ENCODE measurements at places on chromosomes 11 and 22.

DNA sequence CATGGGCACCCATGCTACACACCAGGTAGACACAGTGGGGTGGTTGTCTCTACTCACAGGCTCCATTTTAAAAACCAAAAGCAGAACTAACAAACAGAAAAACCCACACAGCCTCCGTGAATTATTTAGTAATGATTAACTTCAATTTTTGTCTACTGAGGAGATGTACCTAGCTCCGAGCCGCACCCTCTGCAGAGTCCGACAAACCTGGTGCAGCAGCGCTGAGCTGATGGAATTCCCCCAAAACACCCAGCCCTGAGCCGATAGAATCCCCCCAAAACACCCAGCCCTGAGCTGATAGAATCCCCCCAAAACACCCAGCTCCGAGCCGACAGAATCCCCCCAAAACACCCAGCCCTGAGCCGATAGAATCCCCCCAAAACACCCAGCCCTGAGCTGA lies 927.0 kb downstream of the BRD1 start:
- no peak for DNase-seq

- DNase-seq = no peak
These were observed 67.5 kb upstream of the NNMT start for GRCh38 chr11:114228435-114229411.

GRCh38 chr11:18650859-18651557 lies 16.9 kb upstream of the SPTY2D1 start:
- DNase-seq = no peak

DNA sequence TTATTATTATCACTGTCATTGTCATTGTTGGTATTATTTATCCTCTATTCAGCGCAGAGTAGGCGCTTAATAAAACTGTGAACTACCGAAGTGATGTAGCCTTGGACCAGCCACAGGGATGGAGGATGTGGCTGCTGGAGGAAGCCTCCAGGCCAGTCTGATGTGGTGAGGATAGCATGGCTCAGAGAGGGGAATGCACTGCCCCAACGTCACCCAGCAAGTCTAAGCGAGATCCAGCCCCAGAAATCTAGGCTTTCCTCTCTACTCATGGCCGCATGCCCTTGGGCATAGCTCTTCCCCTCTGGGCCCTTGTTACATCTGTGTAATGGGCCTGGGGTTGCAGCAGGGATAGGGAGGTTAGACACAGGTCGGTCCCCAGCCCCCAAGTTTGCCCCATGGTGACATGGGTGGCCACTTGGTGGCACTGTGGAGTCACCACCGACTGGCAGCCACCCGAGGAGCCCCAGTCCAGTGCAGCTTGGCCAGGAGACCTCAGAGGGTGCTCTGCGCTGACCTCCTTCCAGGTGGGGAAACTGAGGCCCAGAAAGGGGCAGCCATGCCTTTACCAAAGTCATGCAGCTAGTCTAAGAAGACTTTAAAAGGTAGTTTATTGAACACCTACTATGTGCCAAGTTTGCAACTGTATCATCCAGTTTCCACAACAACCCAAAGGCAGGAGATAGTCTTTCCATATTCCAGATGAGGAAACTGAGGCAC lies 395.7 kb downstream of the MN1 start:
- no peak for DNase-seq

GRCh38 chr11:45816614-45817013 lies 11.7 kb downstream of the SLC35C1 start:
- no peak for DNase-seq

- no peak for DNase-seq
These were observed 1425.8 kb downstream of the TBC1D22A start for GRCh38 chr22:48188231-48188721.

DNA sequence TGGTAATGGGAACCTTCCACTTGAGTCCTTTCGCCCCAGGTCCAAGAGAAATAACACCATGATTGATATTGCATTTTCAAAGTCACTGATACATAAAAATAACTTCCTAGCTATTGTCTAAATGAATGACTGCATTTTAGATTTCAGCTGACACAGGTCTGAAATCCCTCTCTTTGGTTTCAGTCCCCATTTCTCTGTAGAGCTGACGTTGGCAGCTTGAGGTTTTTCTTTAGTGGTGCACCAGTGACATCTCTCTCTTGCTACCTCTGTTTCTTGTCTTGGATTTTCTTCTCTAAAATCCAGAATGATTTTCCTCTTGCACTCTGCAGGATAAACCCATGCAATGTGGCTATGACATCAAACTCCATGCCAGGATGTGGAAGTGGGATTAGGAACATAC lies 31.7 kb upstream of the SORL1 start:
- no peak for DNase-seq

DNA sequence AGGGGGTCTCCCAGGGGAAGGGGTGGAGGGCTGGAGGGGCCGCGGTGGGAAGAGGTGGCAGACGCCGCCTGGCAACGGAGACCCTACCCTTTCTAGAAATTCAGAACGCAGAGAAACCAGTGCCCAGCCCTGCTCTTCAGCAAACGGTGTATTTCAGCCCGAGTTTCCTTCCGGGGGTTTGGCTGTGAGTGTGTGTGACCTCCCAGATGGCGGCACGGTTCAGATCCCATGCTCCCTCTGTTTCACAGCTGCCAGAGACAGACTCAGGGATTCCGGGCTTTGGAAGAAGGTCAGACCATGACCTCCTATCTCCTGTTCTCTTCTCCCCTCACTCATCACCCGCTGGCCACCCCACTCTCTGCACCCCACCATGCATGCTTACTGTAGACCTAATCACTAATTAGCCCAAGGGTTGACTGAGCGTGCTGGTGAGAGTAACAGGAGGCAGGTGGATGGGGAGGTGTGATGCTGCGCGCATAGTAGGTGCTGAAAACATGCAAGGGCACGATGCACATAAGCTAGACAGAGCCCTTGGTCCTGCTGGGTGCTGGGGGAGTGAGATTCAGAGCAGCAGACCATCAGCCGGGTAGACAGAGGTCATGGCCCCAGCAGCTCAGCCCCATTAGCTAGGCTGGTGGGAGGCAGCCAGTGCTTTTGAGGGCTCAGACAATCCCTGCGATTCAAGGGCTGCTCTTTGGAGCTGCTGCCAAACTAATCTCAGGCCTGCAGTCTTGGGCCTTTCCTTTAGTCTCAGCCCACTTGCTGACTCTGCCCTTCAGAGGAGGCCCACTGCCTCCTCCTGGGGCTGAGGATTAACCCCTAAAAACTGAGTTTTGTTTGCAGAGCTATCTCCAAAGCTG lies 256.5 kb upstream of the CADM1 start:
- no peak for DNase-seq

DNA sequence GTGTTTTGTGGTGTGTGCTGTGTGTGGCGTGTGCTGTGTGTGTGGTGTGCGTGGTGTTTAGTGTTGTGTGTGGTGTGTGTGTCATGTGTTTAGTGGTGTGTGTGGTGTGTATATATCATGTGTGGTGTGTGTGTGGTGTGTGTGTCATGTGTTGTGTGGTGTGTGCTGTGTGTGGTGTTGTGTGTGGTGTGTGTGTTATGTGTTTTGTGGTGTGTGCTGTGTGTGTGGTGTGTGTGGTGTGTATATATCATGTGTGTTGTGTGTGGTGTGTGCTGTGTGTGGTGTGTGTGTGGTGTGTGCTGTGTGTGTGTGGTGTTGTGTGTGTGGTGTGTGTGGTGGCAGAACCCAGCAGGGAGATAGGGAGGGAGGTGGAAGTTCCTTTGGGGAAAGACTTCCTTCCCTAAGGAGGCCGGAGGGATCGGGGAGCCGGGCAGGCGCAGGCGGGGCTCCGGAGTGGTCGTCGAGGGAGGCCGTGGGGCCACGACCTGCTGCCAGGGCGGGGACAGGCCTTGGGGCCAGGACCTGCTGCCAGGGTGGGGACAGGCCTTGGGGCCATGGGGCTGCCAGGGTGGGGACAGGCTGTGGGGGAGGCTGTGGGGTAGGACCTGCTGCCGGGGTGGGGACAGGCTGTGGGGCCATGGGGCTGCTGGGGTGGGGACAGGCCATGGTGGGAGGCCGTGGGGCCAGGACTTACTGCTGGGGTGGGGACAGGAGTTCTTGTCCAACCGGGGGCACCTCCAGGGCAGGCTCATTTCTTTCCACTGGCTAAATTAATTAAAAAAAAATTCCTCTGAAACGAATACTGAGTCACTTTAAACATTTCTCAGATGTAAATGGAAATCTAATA lies 15.2 kb downstream of the PIM3 start:
- peak; percentile 54 for DNase-seq

DNA sequence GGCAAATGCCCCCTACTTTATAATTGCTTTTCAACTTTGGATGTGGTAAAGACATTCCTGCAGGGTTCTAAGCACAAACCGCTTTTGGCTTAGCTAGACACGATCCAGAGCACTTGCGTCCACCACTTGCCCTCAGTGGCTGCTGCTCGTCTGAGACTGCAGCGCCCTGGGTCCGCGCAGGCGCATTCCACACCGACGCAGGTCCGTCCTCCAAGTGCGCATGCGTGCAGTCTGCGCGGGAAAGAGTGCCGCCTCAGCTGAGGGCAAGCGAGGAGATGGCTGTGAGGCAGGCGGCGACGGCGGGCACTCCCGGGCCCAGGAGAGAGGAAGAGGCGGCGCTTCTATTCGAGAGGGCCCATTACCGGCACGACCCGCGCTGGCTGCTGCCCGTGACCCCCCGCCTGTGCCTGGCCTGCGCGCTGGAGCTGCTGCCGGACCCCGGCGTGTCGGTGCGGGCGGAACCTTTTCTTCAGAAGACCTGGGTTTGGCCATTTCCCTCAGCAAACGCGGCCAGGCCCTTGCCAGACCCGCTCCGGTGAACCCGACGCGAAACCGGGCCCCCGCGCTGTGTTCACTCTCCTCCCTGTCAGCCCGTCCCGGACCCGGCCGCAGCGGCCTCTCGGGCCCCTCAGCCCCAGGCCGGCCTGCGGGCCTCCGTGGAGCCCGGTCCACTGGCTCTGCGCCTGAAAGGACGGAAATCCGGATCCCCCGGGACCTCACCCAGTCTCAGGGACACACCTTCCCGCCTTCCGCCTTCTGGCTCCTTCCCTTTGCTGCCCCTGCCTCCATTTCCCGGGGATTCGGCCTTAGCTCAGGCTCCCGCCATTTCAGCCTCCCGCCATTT lies at the start of gene MEI1:
TSS of gene MEI1 (plus strand) at position 240 of the 844 bp plus-strand sequence. CDS start at position 276, 36 bp downstream.
- DNase-seq = peak; percentile 90

- DNase-seq = peak; percentile 47
These were observed at the start of gene ARHGEF17 for GRCh38 chr11:73308003-73308960. ARHGEF17 (plus strand) TSS chr11:73308276; CDS start chr11:73308639, 363 bp downstream.

- no peak for DNase-seq
These were observed 1528.5 kb downstream of the BRD1 start for GRCh38 chr22:48299124-48299523.

DNA sequence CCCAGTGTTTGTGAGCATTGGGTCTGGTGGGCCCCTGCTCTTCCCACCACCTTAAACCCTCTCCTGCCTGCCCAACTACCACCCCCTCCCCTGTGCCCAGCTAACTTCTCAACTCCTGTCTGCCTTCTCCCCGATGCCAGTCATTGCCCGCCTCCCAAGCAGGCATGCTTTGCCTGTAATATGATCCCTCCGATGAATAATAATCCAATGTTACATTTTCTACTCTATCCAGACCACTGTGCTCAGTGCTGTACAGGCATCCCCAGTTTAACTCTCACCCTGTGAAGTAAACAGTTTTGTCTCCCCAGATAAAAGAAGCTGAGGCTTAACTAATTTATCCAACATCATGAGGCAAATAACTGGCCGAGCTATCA lies 35.5 kb upstream of the OLFML1 start:
- no peak for DNase-seq

DNA sequence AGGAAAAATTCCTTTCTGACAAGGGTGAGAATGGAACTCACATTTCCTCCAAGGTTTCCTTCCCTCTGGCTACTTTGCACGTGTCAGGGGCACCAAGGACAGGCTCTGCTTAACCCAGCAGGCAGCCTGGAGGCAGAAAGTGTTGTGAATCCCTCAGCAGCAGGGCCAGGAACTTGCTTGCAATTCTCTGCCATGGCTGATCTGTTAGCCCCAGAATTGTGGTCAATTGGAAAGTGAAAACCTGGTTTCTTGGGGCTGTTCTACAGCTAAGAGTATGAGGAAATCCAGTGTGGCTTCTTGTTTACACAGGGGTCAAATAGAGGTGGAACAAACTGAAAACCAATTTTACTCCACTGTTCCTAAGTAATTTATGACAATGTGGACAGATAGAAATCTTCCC lies 38.3 kb upstream of the CEP295 start:
- no peak for DNase-seq

GRCh38 chr11:65493367-65494176 lies 5.3 kb upstream of the MALAT1 start:
- no peak for DNase-seq

DNA sequence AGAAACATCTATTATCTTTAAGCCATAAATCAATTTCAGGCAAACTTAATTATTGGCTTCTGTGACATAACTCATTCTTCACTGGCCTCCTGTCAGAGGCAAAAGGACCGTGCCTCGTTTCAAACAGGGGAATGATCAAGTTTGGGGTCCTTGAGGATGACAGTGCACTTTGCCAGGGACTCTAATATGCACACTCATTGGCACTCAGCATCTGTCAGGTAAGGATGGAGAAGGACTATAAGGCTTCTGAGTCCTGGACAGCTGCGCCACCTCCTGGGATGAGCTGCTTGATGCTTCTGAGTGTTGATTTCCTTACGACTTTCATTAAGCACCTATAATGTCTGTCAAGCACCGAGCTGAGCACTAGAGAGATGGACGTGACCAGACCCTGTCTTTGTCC lies 20.2 kb downstream of the BPIFC start:
- peak; percentile 16 for DNase-seq

DNA sequence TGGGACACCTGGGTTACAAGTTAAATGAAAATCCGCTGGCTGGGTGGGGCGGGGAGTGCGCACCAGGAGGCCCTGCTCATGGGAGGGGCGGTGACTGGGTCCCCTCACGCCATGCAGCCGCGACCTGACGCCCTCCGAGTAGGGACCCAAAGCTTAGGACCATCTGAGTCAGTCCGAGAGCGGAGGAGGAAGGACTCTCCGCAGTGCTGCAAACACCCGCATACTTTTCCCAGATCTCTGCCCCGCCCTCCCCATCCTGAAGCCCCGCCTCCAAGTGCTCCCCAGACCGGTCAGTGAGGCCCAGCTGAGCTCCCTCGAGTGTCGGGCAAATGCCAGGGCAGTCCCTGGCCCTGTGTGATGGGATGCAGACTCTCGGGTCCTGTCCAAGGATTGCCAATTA lies 6.6 kb upstream of the FLI1 start:
- no peak for DNase-seq

DNA sequence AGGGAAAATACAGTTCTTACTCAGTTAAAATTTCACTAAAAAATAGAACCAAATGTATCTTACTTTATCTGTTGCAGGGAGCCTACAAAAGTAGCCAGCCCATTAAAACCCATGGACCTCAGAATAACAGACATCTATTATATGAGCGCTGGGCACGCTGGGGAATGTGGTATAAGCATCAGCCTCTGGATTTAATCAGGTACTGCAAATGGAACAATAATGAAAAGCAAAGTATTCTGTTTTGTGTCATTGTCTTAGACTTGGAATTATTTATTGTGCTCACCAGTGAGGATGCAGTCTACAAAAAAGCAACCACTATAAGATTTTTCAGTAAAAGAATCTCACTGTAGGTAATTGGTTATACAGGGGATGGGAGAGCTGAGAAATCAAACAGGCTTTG lies 30.2 kb downstream of the MUC15 start:
- no peak for DNase-seq

DNA sequence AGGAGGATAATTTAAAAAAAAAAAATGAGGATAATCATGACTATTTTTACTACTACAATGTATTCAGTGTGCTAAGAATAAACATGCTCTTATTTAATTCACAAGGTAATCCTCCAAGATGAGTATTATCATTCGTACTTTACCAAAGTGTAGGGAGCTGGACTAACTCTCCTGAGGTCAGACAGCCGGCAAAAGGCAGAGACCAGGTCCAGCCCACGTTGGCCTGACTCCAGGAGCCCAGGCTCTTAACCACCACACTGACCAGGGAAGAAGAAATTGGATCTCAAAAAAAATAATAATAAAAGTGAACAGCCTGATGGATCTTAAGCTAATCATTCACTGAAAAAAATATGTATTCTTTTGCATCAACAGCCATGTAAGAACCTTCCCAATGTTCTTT lies 25.2 kb downstream of the PLAAT3 start:
- no peak for DNase-seq
